ENCODE measurements at places on chromosomes 13 and 19.
A peak's percentile ranks its signal among the peaks of the same experiment; 100 is the strongest.

DNA sequence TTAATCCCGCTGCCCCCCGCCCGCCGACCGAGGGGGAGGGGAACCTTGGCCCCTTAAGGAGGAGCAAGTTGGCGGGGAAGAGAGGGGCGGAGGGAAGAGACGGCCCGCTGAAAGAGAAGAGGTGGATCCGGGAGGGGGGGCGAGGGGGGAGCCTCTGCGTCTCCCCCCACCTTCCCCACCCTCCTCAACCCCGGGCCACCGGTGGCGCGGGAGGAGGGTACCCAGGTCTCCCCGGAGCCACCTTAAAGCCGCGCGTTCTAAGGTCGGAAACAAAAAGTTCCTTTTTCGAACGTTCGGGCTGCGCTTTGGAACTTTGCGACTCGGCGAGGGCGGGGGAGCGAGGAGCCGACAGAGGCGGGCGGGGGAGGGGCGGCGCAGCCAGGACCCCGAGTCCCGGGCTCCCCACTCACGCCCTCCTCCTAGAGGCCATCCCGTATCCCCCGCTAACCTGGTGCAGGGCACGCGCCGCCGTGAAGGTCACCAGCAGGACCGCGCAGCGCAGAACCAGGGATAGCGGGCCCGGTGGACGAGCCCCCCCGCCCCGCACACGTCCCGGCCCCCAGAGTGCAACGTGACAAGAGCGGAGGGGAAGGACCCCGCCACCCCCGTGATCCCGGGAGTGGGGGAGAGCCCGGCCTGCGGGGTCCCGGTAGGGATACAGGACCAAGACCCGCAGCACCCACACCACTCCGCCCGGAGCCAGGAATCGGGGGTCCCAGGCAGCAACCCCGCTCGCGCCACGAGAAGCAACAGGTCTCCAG, 659 bp downstream of the ERF start:
- peak; percentile 58 for DNase-seq

DNA sequence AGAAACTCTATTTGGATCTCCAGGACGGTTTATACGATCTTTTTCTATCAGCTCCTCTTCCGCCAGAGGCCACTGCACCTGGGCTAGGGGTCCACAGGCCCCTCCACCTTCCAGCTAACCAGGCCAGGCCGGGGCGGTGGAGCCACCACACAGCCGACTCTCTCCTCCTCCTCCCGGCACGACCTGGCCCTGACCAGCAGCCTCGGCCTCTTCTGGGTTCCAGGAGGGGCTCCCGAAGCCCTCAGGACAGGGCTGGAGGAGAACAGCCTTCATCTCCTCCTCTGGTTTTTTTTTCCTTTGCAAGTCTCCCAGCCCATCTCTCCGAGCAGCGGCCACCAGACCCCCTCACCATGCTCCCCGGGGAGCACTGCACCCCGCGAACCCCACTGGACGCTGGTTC, 17.1 kb downstream of the DPF1 start:
- no peak for DNase-seq

DNA sequence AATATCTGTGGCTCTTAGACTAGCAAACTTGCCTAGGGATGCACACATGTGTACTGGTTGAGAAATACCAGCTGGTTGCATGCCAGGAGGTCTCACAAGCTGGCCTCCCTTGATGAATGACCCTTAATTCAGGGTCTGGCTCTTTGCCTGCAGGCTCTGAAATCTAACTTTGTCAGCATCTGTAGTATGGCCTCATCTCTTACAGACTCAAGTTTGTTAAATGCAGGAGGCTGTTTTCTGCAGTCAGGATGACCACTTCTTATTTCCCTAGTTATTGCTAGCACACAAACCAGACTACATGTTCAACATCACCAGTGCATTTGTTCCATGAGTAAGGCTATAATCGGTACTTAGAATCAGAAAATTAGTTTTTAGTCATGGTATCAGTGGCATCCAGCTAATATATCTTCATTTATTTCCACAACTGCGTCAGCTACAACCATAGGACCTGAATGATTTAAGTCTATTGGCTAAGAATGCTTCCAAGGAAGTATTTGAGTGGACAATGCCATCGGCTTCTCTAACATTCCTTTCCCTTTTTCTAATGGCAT, 23.3 kb upstream of the POSTN start:
- peak; percentile 82 for DNase-seq

DNA sequence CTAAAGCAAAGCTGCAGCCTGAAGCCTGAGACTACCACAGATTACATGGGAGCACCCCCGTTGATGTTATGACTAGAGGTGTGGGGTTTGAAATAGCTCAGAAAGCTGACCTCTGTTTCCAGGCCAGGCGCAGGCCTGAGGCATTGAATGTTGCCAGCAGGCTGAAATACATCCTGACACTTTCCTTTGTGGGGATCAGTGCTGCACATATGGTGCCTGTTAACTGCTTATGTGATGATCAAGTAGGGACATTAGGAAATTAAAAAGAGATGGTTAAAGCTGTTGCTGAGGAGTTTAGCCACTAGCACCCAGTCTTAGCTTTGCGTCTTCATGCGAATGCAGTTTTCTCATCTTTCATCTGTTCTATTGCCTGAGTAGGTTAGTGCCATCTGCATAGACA, 83.2 kb downstream of the CCNA1 start:
- no peak for DNase-seq

DNA sequence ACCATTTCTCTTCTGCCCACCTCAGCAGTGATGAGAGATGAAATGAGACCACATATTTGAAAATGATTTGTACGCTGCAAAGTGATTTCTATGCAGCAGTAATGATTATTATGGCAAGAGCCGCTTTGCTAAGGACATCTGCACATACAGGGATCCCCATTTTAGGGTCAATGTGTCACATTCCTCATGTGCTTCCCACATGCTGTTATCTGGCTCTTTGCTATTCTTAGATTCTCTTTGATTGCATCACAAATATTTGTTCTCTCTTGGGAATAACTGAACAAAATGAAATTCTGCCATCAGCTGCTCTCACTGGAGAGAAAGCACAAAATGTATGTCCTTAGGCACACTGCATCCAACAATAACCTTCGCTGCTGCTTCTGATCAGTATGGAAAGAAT, 209.5 kb upstream of the IPO5 start:
- DNase-seq, result peak; percentile 50

All from cardiac fibroblast (primary cell).